ENCODE measurements at places on chromosomes 5 and 9. TPM values are rescaled to one million over a fixed set of nuclear protein-coding genes. Genes with fewer than 3 reads are reported as not detected.

The MRNIP gene
- total RNA-seq, result 2.9 TPM

The CACNA1B gene
- total RNA-seq, result 0.07 TPM

The CER1 gene
- not detected for total RNA-seq

The IRGM gene
- total RNA-seq, result not detected

The RGS7BP gene
- 0.10 TPM for total RNA-seq

The PCDHGA10 gene
- total RNA-seq, result 1.1 TPM

The RAI14 gene
- 3.6 TPM for total RNA-seq

- H3K27ac ChIP-seq, result peak overlapping the region; percentile 100
- DNase-seq, result no peak
These were observed 1.0 kb downstream of the CEMIP2 start for GRCh38 chr9:71767163-71767775.

- H3K36me3 ChIP-seq, result no peaks in the 10 kb centered on the region
- DNase-seq, result no peak
- H3K4me1 ChIP-seq, result no peaks in the 10 kb centered on the region
- no peak overlapping the region for H3K4me3 ChIP-seq
- H3K27me3 ChIP-seq, result no peaks in the 10 kb centered on the region
- no peak overlapping the region for H3K27ac ChIP-seq
These were observed 2125.4 kb upstream of the WWC1 start for GRCh38 chr5:166166071-166166470.

DNA sequence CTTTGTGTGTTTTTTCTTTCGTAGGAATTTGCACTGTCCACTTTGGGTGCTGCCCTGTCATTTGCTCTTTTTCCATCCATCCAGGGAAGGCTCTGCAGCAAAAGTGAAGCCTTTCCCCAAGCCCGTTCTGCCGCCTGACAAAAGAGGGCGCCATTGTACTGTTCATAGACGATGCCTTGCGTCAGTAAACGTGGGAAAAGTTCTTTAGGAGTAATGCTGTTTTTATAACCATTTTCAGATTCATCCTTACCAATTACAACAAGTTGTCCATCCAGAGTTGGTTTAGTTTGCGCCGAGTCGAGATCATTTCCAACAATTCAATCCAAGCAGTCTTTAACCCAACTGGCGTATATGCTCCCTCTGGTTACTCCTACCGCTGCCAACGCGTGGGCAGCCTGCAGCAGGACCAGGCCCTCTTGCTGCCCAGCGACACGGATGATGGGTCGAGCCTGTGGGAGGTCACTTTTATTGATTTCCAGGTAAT lies 34.3 kb upstream of the RPS23 start:
- H3K27ac ChIP-seq, result no peak overlapping the region
- DNase-seq, result peak; percentile 35
- no peaks in the 10 kb centered on the region for H3K36me3 ChIP-seq
- H3K4me3 ChIP-seq, result no peak overlapping the region
- H3K4me1 ChIP-seq, result no peaks in the 10 kb centered on the region

- no peaks in the 10 kb centered on the region for H3K27me3 ChIP-seq
- H3K4me1 ChIP-seq, result peaks cover 79% of the 10 kb centered on the region
These were observed 42.3 kb downstream of the SH3RF2 start for GRCh38 chr5:145978708-145979107.

GRCh38 chr5:56129288-56129687 lies 103.8 kb downstream of the ANKRD55 start:
- no peaks in the 10 kb centered on the region for H3K4me1 ChIP-seq
- no peaks in the 10 kb centered on the region for H3K36me3 ChIP-seq
- H3K27me3 ChIP-seq, result no peaks in the 10 kb centered on the region
- no peak for DNase-seq
- H3K27ac ChIP-seq, result no peak overlapping the region

GRCh38 chr5:14666357-14666756 lies 1.8 kb downstream of the OTULIN start:
- H3K36me3 ChIP-seq, result no peaks in the 10 kb centered on the region
- no peak overlapping the region for H3K4me3 ChIP-seq
- H3K27me3 ChIP-seq, result no peaks in the 10 kb centered on the region
- H3K27ac ChIP-seq, result no peak overlapping the region
- H3K4me1 ChIP-seq, result peaks cover 31% of the 10 kb centered on the region

GRCh38 chr5:16742938-16743337 lies 126.1 kb upstream of the RETREG1 start:
- H3K27ac ChIP-seq, result no peak overlapping the region
- no peaks in the 10 kb centered on the region for H3K4me1 ChIP-seq
- no peak overlapping the region for H3K4me3 ChIP-seq
- no peaks in the 10 kb centered on the region for H3K36me3 ChIP-seq
- DNase-seq, result no peak

DNA sequence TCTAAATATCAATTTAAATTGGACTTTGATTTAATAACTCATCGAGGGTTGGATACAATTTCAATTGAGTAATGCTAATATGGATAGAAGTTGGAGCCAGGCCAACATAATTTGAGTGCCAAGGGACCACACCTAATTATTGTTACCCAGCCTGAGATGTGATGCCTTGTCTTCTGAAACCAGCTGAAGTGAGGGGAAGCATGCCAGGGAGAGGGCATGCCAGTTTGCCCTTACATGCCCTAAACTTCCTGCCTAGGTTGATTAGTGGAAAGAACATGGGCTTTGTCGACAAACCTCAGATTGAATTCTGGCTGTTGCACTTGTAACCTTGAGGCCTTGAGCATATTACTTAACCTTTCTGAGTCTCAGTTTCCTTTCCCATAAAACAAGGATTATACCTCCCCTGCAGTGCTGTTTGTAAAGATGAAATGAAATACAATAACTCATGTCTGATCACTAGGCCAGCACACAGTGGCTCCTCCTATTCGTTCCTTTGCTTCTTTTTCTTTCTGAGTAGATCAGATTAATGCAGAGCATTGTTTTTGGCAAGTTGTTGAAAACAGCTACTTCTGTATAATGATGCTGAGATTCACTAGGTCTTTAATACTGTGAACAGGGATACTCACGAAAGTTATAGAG lies 412.8 kb downstream of the TLE4 start:
- H3K27me3 ChIP-seq, result no peaks in the 10 kb centered on the region
- no peaks in the 10 kb centered on the region for H3K36me3 ChIP-seq
- H3K27ac ChIP-seq, result peak overlapping the region; percentile 66
- H3K4me1 ChIP-seq, result peaks cover 21% of the 10 kb centered on the region

DNA sequence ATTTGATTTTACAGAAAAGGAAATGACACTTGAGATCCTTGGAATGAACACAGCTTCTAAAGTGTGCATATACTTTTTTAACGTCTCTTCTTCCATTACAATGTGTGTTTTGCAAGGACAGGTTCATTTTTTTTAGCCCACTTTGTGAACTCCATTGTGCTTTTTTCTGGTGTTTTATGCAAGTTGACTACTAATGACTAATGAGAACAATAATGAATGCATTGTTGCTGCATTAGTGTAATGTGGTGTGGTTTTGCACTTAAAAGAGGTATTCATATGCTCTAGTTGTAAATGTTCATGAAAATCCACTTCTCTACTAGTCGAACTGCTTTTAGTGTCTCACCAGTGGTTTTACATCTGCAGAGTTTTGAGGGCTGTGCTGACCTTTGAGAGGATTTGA lies 93.6 kb downstream of the UHRF2 start:
- no peak for DNase-seq
- no peak overlapping the region for H3K27ac ChIP-seq
- no peaks in the 10 kb centered on the region for H3K27me3 ChIP-seq
- H3K4me3 ChIP-seq, result no peak overlapping the region

DNA sequence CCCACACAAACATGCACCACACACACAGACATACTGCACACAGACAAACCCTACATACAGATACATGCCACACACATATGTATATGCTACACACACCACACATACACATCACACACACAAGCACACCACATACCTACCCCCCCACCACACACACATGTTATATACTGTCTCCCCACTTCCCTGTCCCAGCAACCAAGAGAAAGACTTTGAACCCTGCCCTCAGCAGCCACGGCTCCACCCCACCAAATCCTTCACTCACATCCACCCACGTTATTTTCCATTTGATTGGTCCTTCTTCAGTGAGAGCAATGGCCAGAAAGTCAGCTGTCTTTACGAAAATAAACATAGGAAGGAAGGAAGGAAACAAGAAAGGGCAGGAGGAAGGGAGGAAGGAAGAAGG lies 479.8 kb downstream of the DIRAS2 start:
- no peak for DNase-seq
- no peaks in the 10 kb centered on the region for H3K4me1 ChIP-seq
- no peak overlapping the region for H3K27ac ChIP-seq
- H3K27me3 ChIP-seq, result no peaks in the 10 kb centered on the region
- H3K36me3 ChIP-seq, result no peaks in the 10 kb centered on the region

GRCh38 chr5:169988206-169988605 lies 7.9 kb upstream of the INSYN2B start:
- no peaks in the 10 kb centered on the region for H3K4me1 ChIP-seq
- no peak for DNase-seq
- H3K4me3 ChIP-seq, result no peak overlapping the region

- no peak overlapping the region for H3K4me3 ChIP-seq
- H3K36me3 ChIP-seq, result no peaks in the 10 kb centered on the region
- DNase-seq, result no peak
- H3K4me1 ChIP-seq, result no peaks in the 10 kb centered on the region
These were observed 198.6 kb upstream of the SH3GL2 start for GRCh38 chr9:17380126-17380861.

GRCh38 chr9:89449261-89449671 lies 48.6 kb downstream of the SEMA4D start:
- H3K4me3 ChIP-seq, result no peak overlapping the region
- no peak for DNase-seq
- peaks cover 16% of the 10 kb centered on the region for H3K4me1 ChIP-seq
- H3K27ac ChIP-seq, result no peak overlapping the region
- no peaks in the 10 kb centered on the region for H3K27me3 ChIP-seq
- H3K36me3 ChIP-seq, result no peaks in the 10 kb centered on the region

- DNase-seq, result no peak
- H3K4me3 ChIP-seq, result no peak overlapping the region
- H3K36me3 ChIP-seq, result no peaks in the 10 kb centered on the region
- H3K27ac ChIP-seq, result no peak overlapping the region
These were observed 7.4 kb upstream of the MIER3 start for GRCh38 chr5:56959326-56959725.

- H3K36me3 ChIP-seq, result no peaks in the 10 kb centered on the region
- H3K4me3 ChIP-seq, result no peak overlapping the region
- no peak for DNase-seq
- no peaks in the 10 kb centered on the region for H3K4me1 ChIP-seq
- H3K27ac ChIP-seq, result no peak overlapping the region
These were observed 367.6 kb upstream of the CLINT1 start for GRCh38 chr5:158226496-158226895.

DNA sequence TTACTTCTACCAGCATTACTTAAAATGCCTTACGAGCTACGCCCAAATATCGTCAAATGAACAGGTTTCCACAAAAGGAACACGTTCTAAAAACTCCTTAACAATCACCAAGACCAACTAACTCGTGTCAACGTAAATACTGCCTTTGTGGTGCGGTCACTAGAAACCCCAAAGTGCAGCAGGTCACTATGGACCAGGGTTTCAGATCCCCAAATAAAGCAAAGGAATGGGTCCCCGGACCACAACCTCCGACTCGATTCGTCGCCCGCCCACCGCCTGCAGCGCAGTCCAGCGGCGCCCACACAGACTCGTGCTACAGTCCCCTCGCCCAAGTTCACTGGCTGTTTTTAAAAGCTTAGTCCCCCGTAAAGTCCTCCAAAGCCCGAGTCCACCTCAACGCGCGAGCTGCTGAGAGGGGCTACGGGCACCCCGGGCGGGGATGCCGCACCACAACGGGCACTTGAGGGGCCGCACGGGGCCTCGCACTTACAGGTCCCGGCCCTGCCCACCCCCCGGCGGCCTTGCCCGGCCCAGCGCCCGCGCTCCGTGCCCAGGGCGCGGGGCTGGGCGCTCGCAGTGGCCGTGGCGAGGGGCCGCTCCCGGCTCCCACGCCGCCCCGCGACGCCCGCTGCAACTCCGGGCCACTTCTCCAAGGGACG lies 1.1 kb downstream of the NFIB start:
- no peak for DNase-seq
- peaks cover 37% of the 10 kb centered on the region for H3K4me1 ChIP-seq
- H3K36me3 ChIP-seq, result no peaks in the 10 kb centered on the region

DNA sequence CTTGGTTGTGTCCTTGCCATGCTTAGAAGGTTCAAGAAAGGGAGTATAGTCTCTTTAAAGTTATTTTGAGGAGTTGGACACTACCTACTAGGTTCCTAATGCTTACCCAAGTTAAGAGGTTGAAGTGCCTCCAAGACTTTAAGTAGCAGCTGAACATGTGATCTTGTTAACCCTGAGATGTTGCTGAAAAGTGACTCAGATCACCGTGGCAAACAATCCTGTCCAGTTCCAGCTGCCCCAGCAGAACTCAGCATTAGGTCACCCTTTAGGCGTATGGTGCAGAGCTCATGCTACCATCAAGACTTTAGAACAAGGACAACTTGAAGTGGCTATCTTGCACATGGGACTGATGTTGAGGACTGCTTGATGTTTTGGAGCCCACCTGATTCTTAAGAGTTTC lies 22.5 kb downstream of the ZNF462 start:
- peaks cover 54% of the 10 kb centered on the region for H3K4me1 ChIP-seq
- H3K36me3 ChIP-seq, result no peaks in the 10 kb centered on the region
- peak; percentile 87 for DNase-seq

DNA sequence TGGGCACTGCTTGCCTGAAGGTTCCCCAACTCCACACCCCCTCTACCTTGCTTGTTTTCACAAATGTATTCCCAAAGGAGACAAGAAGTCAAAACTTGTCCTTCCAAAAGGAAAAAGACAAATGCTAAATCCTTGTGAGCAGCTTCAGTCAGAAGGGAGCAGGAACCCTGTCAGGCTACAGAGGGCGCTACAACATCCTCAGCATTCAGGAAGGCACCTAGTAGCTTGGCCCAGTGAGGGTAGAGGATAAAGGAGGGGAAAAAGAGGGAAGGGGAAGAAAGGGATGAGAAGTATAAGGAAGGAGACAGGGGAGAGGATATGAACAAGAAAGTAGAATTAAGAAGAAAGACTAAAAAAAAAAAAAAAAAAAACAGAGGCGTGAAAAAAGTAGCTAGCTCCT lies 97.5 kb downstream of the MLLT3 start:
- DNase-seq, result no peak
- no peaks in the 10 kb centered on the region for H3K27me3 ChIP-seq
- H3K4me1 ChIP-seq, result peaks cover 9% of the 10 kb centered on the region

GRCh38 chr9:85978496-85978895 lies 37.5 kb downstream of the NAA35 start:
- no peak for DNase-seq
- no peaks in the 10 kb centered on the region for H3K36me3 ChIP-seq
- no peak overlapping the region for H3K4me3 ChIP-seq
- H3K27me3 ChIP-seq, result no peaks in the 10 kb centered on the region
